ENCODE measurements at places on chromosomes 7 and 10. TPM values are rescaled to one million over a fixed set of nuclear protein-coding genes. Genes with fewer than 3 reads are reported as not detected.

Gene KCP
- total RNA-seq: 1.6 TPM

Gene C1QL3
- 0.09 TPM for total RNA-seq

- DNase-seq: no peak
Observed at GRCh38 chr7:121440857-121441503, 44.9 kb upstream of the FAM3C start.

DNA sequence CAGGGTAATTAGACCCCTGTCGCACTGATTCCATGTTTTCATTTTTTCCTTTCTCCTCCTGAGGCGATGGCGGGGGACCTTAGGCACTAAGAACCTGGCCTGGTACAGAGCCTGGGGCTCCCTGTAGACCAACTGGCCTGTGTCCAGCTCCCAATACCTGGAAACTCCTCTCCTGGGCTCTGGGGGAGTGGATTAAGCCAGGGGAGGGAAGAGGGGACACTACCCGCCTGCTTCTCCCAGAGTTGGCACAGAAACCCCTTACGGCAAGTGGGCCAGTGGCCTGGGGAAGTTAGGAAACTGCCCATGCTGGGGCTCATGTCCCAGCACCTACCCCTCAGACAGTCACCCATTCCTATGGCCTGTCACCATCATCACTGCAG lies 121.6 kb downstream of the GRID1 start:
- DNase-seq: no peak

- DNase-seq: no peak
Observed at GRCh38 chr10:86943316-86944030, 13.9 kb downstream of the MMRN2 start.
